ENCODE measurements at places on chromosomes 3 and 15.

- DNase-seq: no peak
These were observed 37.0 kb upstream of the CORO2B start for GRCh38 chr15:68541743-68542142.

- DNase-seq: no peak
These were observed 813.2 kb downstream of the AGBL1 start for GRCh38 chr15:86892774-86893449.

DNA sequence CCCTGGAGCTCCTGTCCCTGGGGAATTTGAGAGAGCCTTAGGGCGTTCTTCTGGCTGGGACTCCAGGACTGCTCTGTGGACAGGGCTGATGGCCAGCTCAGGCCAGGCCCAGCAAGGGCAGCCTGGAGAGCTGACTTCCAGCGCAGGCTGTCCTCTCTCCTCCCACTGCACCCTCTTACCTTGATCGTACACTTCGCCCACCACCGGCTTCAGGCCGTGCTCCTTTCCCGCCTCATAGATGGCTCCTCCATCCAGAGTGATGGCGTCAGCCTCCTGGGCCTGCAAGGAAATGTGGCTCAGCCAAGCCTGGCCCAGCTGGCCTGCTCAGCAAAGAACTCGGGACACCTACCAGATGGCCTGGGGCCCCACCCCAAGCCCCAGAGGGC is 3.1 kb downstream of the MELTF start:
- no peak for DNase-seq

GRCh38 chr3:8604006-8604405 is 40.6 kb downstream of the SSUH2 start:
- no peak for DNase-seq

- DNase-seq: no peak
These were observed 4.9 kb upstream of the ITIH3 start for GRCh38 chr3:52789746-52790040.

GRCh38 chr3:197428117-197428801 is 127.5 kb downstream of the BDH1 start:
- DNase-seq: no peak

DNA sequence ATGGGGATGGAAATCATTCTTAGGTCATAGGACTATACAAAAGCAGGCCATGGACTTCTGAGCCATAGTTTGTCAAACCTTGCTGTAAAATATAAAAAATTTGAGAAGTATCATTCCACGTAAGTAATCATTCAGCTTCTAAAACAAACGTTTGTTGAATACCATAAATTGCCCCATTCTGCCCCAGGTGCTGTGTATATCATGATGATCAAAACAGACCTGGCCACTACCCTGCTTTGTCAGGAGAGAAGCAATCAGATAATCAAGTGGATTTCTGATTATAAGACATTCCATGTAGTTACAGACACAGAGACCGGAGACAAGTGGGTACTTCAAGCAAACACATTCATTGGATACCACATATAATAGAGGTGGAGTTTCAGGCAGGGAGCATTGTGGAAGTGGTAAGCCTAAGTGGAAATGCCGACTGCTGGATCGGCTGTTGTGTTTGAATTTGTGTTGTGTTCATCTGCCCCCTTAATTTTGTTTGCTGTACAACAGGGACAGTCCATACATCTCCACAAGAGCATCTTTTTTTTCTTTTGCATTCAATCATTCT is 61.7 kb downstream of the TGFBR2 start:
- no peak for DNase-seq

- DNase-seq: no peak
These were observed 175.6 kb downstream of the SSR3 start for GRCh38 chr3:156379327-156379726.

DNA sequence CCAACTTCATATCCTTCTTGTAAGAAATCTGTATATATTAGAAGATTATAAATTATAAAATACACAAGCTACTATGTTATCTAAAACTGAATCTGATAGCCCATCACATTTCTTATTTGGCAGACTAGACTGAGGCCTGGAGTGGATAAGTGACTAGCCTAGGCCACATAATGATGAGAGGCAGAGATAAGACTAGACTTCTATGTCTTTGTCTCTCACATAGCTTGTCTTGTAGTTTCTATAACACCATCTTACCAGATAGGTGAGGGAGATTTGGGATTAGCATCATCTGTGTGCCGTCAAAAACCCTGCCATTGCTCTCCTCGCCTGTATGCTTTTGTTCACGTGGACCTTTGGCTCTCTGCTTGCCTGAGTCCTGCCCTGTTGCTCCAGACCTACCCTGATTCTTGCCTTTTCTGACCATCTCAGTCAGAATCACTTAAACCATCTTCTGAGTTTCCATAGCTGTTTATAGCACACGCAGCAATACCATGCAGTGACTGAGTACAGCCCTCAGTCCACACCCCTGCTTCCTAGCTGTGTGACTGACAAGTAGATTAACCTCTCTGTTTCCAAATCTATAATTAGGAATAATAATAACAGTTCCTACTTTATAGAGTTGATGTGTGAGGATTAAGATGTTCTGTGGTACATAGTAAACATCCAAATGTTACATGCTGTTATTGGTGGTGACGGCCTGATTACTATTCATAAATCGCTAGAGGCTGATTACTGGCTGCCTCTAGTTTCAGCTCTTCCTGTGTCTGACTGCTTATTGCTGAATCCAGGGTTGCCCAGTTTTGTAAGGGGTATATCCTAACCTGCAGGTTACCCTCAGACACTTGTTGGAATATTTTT is 49.7 kb downstream of the PDE8A start:
- no peak for DNase-seq

- no peak for DNase-seq
These were observed 3.7 kb downstream of the MEIS2 start for GRCh38 chr15:37096558-37097143.

DNA sequence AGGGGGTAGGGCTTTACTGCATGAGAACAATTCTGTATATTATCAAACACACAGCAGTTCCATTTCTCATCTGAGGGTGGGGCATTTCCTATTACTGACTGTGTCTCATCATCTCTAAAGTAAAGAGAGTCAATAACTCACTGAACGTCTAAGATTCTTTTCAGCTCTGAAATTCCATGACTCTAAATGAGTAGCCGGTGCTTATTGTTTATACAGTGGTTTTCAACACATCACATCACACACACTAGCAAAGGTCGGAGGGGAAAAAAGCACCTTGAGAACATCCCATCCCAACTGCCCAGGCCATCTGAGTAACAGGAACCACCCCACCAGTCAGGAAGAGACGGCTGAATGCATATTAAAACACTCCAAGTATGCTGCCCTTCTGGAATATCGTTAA is 196.0 kb downstream of the SUCLG2 start:
- no peak for DNase-seq

DNA sequence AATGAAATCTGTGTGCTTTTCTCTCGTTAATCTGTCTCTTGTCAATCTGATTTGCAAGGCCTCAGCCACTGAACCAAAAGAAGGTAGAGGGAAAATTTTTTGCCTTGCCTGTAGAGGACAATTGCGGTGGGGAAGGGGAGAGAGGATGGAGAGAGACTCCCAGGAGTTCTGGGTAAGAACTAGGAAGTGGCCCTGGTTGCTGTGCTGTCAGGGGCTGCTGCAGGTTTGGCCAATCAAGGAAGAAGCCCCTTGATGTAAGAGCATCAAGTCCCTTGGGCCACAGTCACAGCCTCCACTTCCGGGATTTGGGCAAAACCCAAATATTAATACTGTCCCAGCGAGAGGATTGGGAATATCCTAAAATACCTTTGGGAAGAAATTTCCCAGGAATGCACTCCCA is 43.3 kb downstream of the TRANK1 start:
- no peak for DNase-seq

- no peak for DNase-seq
These were observed 34.2 kb downstream of the ALS2CL start for GRCh38 chr3:46659285-46659684.

- no peak for DNase-seq
These were observed 65.8 kb upstream of the GSK3B start for GRCh38 chr3:120160050-120160449.

GRCh38 chr3:62625268-62625667 is 249.9 kb downstream of the CADPS start:
- DNase-seq: no peak

GRCh38 chr3:151297429-151297828 is 19.1 kb upstream of the P2RY14 start:
- DNase-seq: no peak

DNA sequence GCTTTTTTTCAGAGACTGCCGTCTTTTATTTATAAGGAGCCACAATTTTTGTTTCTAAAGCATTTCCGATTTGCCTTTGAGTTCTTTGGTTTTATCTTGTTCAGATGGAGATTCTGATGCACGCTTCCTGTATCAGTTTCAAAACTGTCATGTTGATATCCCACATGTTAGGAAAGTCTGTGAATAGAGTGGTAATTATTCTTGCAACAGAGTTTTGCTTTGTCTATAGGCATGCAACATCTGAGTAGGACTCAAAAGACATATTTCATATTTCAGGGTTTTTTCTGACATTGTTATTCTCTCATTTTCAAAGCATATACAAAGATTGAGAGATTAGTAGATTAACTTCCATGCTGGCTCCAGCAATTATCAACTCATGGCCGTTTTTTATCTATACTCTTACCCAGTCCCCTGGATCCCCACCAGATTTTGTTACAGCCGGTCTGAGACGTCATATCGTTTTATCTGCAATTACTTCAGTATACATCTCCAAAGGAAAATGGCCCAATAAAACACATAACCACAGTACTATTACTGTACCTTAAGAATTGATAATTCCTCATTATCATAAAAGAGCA is 22.4 kb downstream of the PAQR5 start:
- no peak for DNase-seq

DNA sequence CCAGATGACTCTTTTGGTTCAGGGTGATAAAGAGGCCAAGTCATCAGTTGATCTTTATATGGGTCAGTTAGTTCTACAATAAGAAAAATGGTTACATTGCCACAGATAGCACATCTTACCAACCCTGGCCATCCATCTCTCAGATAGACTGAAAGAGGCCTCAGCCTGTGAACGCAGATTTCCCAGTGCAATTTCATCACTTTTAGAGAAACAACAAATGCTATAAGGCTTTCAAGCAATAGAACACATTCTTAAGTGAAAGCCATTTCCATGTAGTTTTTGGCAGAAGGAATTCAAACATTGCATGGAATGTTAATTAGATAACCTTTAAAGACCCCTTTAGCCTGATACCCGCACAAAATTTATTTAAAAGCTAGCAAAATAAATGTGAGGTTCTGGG is 200.6 kb upstream of the ZBTB20 start:
- no peak for DNase-seq

GRCh38 chr3:11150256-11150655 is 4.0 kb upstream of the HRH1 start:
- DNase-seq: no peak

DNA sequence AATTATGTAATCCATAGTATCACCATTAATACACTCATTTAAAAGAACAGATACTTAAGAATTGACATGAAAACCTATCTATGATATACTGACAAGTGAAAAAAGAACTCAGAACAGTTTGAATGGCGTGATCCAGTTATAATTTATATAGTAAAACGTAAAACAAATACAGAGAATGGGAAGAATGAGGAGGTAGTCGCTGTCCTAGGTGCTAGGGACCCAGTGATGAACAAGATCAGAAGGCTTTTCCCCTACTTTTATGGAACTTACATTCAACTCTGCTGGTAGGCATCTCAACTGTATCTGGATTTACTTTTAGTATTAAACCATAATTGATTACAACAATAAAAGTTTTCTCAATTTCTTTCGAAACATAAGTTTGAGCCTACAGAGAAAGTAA is 31.8 kb downstream of the GSK3B start:
- no peak for DNase-seq

DNA sequence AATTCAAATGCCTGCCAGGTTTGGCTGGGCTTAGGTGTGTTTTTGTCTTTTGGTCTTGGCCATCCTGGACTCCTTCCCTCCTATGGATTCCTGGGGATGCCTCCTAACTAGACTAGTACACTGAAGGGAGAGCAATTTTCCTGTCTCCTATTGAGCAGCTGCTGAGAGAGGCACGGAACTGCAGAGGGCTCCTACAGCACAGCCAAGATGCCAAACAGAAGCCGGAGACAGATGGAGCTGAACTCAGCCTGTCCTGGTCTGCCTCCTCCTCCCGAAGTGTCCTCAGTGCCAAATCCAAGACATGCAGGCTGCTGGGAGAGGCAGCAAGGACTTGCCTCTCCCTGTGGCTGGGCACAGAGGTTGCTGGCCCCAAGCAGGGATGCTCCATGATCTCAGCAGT is 256.6 kb upstream of the PROK2 start:
- no peak for DNase-seq

DNA sequence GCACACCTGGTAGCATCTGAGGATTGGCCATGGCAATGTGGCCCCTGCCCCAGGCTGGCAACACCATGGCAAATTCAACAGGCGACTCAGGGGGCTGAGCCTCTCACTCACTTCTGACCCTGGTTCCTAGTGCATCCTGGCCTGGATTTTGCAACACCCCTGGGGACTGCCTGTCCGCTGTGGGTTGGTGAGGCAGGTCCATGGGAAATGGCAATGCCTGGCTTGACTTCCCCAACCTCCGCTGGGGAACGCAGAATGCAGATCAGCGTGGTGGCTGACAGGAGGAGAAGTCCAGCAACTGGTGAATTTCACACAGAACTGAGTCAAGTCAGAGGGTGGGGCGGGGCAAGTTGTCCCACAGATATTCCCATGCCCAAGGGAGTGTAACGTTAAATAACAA is 3.9 kb upstream of the PSTPIP1 start:
- DNase-seq: no peak

- DNase-seq: no peak
These were observed 122.2 kb upstream of the TP63 start for GRCh38 chr3:189508784-189509501.

GRCh38 chr3:153967260-153967659 is 153.9 kb upstream of the ARHGEF26 start:
- no peak for DNase-seq

- DNase-seq: no peak
These were observed 25.0 kb upstream of the RFTN1 start for GRCh38 chr3:16538507-16538906.

DNA sequence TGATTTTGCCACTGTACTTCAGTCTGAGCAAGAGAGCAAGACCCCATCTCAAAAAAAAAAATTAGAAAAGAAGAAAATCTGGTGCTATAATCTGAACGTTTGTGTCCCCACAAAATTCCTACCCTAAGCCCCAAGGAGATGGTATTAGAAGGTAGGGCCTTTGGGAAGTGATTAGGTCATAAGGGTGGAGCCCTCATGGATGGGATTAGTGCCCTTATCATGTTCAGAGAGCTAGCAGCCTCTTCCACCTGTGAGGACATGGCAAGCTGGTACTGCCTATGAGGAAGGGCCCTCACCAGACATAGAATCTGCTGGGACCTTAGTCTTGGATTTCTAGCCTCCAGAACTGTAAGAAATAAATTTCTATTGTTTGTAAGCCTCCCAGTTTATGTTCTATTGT is 50.4 kb upstream of the FLNB start:
- DNase-seq: no peak

GRCh38 chr3:73561494-73561893 is 63.2 kb downstream of the PDZRN3 start:
- no peak for DNase-seq

DNA sequence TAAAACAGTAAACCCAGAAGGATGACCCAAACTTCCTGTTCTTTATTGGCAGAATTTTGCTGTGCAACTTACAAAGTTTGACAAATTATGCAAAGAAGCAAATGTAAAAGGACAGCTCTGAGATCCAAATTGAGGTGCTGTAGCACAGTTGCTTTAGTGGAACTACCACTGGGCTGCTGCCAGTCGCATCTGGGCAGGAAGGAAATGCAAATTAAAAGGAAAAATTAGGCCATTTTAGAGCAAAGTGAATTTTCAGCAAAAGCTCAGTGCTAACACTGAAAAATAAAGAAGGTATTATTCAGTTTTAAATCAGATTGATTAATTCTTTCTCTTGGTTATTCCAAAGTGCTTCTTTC is 104.5 kb downstream of the ZMAT3 start:
- DNase-seq: no peak
